H1 (cell line): ENCODE measurements at places on chromosomes 12 and 14. TPM values are rescaled to one million over a fixed set of nuclear protein-coding genes. Genes with fewer than 3 reads are reported as not detected.

INSM2 gene
- 0.10 TPM in 1 of 2 replicates, not detected in the other for total RNA-seq

FAM161B gene
- total RNA-seq, result 0.21 and 0.32 TPM in 2 replicates

ST8SIA1 gene
- 3.2 and 4.4 TPM in 2 replicates for total RNA-seq

KRT82 gene
- total RNA-seq, result not detected in 2 replicates

GLT8D2 gene
- 5.7 and 6.8 TPM in 2 replicates for total RNA-seq

ESR2 gene
- total RNA-seq, result 0.19 and 0.52 TPM in 2 replicates

ITPK1 gene
- total RNA-seq, result 143 and 148 TPM in 2 replicates

DNA sequence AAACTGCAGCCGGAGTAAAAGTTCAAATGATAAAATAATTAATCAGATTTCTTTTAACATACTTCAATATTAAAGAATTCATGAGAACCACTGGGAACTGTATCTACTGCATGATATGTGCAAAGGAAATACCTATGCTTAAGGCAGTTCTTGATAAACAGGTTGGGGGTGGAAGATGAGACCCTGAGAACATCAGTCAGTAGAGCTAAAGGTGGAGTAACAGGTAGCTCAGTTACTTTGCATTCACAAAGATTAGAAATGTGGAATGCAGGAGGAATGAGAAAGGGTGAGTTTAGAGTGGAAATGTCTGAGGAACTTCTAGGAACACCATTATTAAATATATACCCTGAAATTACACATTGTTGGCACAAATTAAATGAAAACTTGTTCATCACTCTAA is 78.6 kb downstream of the COX16 start:
- H3K4me3 ChIP-seq, result no peak overlapping the region
- peaks cover 6% of the 10 kb centered on the region for H3K4me1 ChIP-seq
- no peaks in the 10 kb centered on the region for H3K27me3 ChIP-seq
- H3K36me3 ChIP-seq, result no peaks in the 10 kb centered on the region

DNA sequence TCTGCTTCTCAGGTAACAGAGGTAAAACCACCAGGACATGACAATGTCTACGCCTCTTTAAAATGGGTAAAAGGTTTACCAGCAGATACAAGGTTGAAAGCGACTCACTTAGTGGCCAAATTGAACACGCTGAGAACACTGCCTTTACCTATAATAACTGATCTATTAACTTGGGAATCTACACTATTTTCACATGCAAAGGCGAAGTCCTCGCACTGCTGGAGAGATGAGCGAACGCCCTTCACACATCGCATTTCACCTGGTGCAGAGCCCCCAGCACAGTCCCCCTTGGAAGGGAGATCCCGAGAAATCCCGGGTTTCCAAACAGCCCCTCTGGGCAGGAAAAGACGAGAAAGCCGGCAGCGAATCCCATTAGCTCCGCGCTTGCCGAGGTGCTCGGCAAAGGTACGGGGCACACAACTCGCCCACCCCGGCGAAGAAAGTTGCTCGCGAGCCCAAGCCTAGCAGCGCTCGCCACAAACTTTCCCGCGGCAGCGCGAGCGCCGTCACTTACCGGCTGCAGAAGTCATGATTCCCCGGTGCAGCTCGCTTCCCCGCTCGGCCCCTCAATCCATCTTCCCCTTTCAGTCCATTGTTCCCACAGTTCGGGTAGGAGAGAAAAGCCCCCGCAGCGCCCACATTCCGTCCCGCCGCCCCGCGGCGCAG is 423 bp downstream of the FGD6 start:
- no peaks in the 10 kb centered on the region; the same call in 1 of the 2 replicates for H3K4me1 ChIP-seq
- no peak for DNase-seq
- no peaks in the 10 kb centered on the region for H3K27me3 ChIP-seq
- H3K27ac ChIP-seq, result peak overlapping the region; percentile 91
- peak overlapping the region; percentile 89 for H3K4me3 ChIP-seq

- no peak overlapping the region for H3K27ac ChIP-seq
- no peaks in the 10 kb centered on the region; the same call in 1 of the 2 replicates for H3K4me1 ChIP-seq
- DNase-seq, result no peak
- no peaks in the 10 kb centered on the region; the same call in 1 of the 2 replicates for H3K36me3 ChIP-seq
Measured at GRCh38 chr14:52900731-52901130, 50.1 kb downstream of the FERMT2 start.

DNA sequence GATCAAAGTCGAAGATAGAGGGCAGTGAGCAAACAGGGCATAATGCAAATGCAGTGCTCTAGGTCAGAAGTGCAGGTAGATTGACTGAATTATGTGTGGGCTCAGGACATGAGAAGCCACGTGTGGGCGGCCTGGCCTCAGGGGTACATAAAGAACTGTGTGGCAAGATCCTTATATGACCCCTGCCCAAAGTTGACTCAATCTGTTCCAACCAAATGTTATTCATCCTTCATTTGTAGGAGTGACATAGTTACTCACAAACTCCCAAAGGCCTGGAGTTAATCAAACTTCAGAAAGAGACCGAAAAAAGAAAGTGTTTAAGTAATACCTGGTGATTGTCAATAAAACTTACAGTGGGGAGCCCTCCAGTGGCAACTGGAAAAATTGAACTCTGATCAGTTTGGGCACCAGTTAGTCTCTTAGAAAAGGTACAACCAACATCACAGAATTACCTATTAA is 150.4 kb upstream of the FAR2 start:
- no peak for DNase-seq
- H3K36me3 ChIP-seq, result no peaks in the 10 kb centered on the region
- no peak overlapping the region for H3K27ac ChIP-seq
- no peaks in the 10 kb centered on the region for H3K4me1 ChIP-seq
- H3K27me3 ChIP-seq, result no peaks in the 10 kb centered on the region
- H3K4me3 ChIP-seq, result no peak overlapping the region

DNA sequence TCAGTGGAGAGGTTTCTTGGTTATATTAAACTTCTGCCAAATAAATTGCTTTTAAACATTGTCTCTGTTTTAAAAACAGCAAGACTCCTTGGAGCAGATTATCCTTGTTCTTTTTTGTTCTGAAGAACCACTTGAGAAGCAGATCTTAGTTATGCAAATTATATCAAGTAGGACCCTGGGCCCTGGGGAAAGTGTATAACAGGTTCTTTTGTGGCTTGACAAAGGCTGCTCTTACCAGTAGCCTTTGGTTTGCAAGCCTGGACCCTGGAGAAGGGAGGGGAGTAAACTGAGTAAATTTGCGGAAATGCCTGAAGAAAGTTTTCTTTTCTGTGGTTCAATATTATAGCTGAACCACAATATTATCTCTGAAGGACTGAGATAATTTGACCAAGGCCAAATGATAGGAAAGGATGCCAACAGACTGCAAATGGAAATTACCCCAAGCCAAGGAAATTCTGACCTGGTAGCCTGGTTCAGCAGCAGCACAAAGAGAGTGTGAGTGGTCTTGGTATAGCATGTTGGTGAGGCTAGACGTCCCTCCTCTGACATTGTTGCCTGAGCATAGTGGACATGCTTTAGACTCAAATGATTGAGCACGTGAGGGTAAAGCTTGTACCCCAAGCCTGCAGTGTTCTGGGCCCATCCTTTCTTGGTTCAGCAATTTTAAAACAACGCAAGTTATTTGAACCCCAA is 30.4 kb upstream of the SIX1 start:
- peaks cover 2% of the 10 kb centered on the region; the same call in 1 of the 2 replicates for H3K4me1 ChIP-seq
- H3K27me3 ChIP-seq, result no peaks in the 10 kb centered on the region
- no peak overlapping the region for H3K27ac ChIP-seq
- DNase-seq, result no peak
- H3K36me3 ChIP-seq, result no peaks in the 10 kb centered on the region
- H3K4me3 ChIP-seq, result no peak overlapping the region

DNA sequence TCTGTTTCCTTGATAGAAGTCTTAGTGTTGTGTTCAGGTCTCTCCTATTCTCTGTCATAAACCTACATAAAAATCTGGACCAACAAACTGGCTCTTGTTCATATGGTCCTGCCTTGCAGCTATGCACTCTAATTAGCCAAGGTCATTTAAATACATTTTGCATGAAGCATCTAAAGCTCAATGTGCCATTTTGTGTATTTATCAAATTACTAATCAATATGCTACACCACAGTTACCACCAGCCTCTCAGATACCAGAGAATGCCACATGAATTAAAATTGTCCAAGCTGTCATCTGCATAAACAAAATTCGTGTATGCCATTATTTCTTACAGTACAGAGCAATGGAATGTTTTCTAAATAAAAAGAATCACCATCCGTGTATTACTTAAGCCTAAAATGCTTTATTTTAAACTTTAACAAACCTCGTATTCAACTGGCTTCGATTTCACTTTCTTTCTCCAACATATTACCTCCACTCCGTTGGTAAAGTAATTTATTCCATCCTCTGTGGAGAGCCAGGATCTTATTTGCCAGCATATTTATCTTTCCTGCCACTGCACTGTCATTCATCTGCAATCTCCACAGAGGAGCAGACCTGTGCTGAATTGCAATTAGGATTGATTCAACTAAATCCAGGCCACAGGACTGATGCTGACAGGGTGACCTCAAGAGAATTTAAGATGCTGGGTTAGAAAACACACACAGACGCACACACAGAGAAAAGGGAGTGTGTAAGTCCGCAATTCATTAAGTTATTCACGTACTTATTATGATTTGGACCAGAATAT is 284.1 kb upstream of the FOXG1 start:
- no peak overlapping the region for H3K4me3 ChIP-seq
- H3K27ac ChIP-seq, result no peak overlapping the region
- no peaks in the 10 kb centered on the region for H3K4me1 ChIP-seq
- H3K27me3 ChIP-seq, result no peaks in the 10 kb centered on the region

GRCh38 chr12:93896952-93897351 is 219.8 kb downstream of the CRADD start:
- H3K36me3 ChIP-seq, result no peaks in the 10 kb centered on the region
- no peak overlapping the region for H3K4me3 ChIP-seq
- no peak for DNase-seq
- H3K27me3 ChIP-seq, result no peaks in the 10 kb centered on the region

DNA sequence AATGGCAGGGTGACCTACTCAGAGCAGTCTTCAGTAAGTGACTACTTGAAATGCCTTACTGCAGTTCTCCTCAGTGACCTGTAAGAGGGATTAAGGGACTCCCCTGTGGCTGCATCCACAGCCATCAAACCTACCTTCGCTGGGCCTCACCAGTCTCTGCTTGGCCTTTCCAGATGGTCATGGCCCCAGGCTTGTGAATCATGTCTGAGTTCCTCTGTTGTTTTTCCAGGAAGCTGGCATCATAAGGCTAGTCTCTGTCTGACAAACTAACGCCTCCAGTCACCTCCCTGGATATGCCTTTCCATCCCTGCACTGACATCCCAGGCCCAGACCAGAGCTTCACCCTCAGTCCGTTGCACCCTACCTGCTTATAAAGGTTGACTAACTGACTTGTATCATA is 14.0 kb downstream of the RNASE2 start:
- H3K4me1 ChIP-seq, result no peaks in the 10 kb centered on the region
- no peak overlapping the region for H3K4me3 ChIP-seq
- H3K27ac ChIP-seq, result no peak overlapping the region
- H3K27me3 ChIP-seq, result no peaks in the 10 kb centered on the region

GRCh38 chr14:39734306-39734705 is 302.1 kb upstream of the FBXO33 start:
- no peak overlapping the region for H3K4me3 ChIP-seq
- no peaks in the 10 kb centered on the region for H3K36me3 ChIP-seq
- no peak overlapping the region for H3K27ac ChIP-seq
- H3K27me3 ChIP-seq, result no peaks in the 10 kb centered on the region
- H3K4me1 ChIP-seq, result no peaks in the 10 kb centered on the region

GRCh38 chr14:69191340-69192111 is at the start of gene EXD2:
Gene EXD2, plus strand, starts transcription at chr14:69191498. Its CDS starts 17,973 bp downstream, at chr14:69209471.
- H3K4me1 ChIP-seq, result no peaks in the 10 kb centered on the region
- no peaks in the 10 kb centered on the region for H3K27me3 ChIP-seq
- H3K36me3 ChIP-seq, result no peaks in the 10 kb centered on the region
- DNase-seq, result peak; percentile 92
- H3K27ac ChIP-seq, result peak within 1 kb of the TSS; percentile 80; the same call in 1 of the 2 replicates

DNA sequence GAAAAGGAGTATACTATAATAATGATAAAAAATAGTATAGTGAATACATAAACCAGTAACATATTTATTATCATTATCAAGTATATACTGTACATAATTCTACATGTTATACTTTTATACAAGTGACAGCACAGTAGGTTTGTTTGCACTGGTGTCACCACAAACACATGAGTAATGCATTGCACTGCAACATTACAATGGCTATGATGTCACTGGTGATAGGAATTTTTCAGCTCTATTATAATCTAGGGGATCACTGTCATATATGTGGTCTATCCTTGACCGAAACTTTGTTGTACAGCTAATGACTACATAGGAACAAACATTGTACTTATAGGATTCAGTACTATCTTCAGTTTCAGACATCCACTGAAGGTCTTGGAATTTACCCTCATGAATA is 165.8 kb upstream of the SYT1 start:
- no peak for DNase-seq
- H3K27me3 ChIP-seq, result no peaks in the 10 kb centered on the region
- no peaks in the 10 kb centered on the region for H3K4me1 ChIP-seq
- H3K36me3 ChIP-seq, result no peaks in the 10 kb centered on the region
- H3K4me3 ChIP-seq, result no peak overlapping the region

DNA sequence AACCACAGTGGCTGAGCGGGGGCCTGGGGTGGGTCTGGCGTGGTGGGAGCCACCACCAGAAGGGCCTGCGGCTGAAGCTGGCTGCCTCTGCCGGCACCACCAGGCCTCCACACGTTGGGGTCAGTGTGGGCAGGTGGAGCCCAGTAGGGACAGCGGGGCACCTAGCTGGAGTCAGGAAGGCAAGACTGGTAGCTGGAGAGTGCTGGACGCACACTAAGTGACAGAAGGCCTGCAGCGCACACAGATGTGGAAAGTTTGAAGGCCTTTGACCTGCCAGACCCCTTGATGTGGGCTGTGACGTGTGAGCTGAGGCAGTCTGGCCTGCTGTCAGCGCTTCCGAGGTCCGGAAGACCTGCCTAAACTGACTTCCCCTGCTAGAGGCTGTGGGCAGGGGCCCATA is 26.3 kb downstream of the RIN3 start:
- no peak overlapping the region for H3K27ac ChIP-seq
- H3K27me3 ChIP-seq, result no peaks in the 10 kb centered on the region
- no peaks in the 10 kb centered on the region for H3K36me3 ChIP-seq
- no peaks in the 10 kb centered on the region; the same call in 1 of the 2 replicates for H3K4me1 ChIP-seq

DNA sequence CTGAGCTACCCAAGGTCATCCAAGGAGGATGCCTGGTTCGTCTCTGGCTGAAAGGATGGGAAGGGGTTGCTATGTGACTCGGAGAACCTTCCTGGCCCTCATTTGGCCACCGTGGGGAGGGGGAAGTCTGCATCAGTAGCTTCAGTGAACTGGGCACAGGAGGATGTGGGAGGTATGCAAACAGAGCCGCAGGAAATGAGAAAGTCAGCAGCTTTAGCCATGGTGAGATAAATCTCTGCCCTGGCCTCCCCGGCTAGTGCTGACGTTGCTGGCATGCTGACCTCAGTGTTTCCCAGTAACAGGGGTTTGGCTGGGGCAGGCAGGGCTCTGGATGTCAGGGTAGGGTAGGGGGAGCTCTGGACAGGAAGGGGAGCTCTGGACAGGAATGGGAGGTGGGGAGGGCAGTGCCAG is 2.3 kb upstream of the CEBPE start:
- H3K4me3 ChIP-seq, result no peak overlapping the region
- no peaks in the 10 kb centered on the region for H3K27me3 ChIP-seq
- H3K27ac ChIP-seq, result no peak overlapping the region
- H3K36me3 ChIP-seq, result no peaks in the 10 kb centered on the region
- H3K4me1 ChIP-seq, result peaks cover 2% of the 10 kb centered on the region; the same call in 1 of the 2 replicates
